ENCODE measurements at places on chromosomes 5 and 9.
A peak's percentile ranks its signal among the peaks of the same experiment; 100 is the strongest.

DNA sequence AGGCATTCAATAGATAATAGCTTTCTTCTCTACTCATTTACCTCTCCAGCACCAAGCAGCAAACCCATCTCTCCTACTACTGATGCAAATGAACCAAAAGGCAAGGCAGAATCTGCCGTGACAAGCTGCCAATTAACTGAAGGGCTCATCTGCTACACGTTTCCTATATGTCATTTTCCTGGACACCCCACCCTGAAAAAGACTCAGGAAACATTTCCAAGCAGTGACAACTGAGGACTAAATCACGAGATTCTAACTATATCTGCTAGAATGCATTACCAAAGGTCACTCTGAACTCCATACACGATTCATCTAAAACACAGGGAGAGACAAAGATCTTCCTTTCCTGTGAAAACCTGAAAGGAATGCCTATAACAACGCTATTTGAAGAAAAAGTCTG lies 12.9 kb downstream of the PLPP1 start:
- no peak for DNase-seq

- no peak for DNase-seq
These were observed 294.7 kb downstream of the CHSY3 start for GRCh38 chr5:130198927-130199326.

DNA sequence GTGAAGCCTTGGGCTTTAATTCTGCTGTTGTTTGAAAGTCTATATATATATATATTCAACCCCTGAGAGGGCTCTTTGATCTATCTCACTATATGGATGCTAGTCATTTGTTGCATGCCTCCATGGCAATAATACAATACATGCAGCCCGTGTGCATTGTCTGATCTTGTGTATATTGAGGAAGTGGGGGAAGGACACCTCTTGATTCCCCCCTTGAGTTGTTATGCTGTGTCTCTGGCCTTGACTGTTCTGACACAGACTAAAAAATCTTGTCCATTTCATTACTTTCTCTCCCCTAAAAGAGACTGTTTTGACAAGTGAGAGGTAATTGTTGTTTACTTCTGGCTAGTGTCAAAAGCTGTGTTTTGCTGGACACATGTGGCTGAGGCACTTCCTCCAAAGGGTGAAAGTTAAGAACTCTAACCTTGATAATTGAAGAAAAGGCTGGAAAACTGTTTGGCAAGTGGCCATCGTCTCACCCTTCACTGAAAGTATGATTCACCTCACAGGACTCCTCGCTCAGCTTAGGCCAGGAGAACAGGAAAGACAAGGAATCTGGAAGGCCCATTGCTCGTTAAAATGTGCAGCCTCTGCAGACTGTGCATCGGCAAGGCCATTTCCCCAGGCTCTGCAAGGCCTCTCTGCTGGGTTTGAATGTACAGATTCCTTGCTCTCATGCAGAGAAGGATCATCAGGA lies 304.0 kb downstream of the PRELID2 start:
- no peak for DNase-seq

DNA sequence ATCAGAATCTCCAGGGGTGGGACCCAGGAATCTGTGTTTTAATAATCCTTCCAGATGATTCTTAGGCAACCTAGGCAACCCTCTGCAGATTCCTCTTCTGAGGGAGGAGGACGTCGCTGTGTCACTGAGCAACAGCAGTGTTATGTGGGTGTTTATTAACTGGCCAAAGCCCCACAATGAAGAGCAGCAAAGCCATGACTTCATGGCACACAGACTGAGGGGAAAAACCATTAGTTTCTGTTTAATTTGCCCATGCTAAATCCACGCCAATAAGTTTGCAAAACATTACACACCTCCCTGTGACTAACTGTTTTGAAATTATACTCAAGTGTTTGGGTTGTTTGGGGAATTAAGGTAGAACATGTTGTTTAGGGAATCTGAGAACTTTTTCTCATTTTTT lies 83.7 kb upstream of the TMED7 start:
- no peak for DNase-seq

DNA sequence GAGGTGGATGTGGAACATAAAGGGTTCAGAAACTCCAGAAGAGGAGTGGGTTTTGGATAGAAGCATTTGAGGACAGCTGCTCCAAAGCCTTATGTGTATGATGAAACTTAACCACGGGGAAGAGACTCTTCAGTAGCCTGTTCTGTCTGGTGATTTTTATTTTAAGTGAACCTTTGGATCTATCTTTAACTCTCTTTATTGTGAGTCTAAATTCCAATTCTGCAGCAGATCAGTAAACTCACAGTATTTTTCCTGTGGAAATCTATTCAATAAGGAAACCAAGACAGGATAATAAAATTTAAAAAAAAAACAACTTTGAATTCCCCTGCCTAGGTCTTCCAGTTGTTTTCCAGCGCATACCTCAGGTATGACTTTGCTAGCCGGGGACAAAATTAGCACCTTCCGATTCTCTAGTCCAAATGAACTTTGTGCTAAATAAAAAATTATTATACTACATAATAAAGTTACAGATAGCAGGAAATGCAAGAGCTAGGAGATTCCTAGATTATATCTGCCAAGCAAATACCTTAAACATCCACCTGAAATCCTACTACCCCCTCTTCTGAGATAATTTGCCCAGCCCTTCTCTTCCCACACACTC lies 101.9 kb downstream of the NLN start:
- DNase-seq: no peak

DNA sequence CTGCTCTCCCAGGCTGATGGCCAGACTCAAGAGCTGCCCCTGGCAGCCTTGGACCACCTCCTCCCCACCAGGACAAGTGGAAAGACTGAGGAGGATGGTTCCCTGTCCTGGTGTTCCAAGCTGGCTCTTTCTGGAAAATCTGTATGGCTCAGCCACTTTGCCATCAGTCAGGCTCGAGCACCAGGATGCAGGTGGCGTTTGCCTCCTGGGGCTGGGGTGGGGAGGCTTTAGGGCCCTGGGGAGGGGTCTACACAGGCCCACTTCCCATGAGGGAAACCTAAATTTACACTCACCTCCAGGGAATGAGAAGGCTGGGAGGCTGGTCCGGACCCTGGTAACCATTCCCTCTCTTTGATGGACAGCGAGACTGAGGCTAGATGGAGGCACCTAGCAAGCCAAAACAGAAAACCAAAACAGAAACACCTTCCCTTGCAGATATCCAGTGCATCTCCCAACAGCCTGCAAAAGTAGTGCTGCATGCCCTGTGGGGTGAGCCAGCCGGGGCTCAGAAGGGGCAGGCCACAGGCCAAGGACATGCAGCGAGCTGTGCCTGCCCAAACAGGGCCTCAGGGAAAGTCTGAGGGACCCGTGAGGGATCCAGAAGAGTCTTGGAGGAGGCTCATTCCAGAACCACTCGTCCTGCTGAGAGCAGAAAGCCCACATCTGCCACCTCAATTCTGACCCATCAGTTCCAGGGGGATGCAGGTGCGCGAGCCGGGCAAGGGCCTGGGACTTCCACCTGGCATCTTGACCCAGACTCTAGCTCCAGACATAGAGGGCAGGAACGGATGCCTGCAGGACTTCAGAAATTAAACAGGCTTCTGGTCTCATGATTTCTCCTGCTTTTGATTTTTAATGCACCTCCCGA lies 5.4 kb upstream of the CSF2 start:
- no peak for DNase-seq

DNA sequence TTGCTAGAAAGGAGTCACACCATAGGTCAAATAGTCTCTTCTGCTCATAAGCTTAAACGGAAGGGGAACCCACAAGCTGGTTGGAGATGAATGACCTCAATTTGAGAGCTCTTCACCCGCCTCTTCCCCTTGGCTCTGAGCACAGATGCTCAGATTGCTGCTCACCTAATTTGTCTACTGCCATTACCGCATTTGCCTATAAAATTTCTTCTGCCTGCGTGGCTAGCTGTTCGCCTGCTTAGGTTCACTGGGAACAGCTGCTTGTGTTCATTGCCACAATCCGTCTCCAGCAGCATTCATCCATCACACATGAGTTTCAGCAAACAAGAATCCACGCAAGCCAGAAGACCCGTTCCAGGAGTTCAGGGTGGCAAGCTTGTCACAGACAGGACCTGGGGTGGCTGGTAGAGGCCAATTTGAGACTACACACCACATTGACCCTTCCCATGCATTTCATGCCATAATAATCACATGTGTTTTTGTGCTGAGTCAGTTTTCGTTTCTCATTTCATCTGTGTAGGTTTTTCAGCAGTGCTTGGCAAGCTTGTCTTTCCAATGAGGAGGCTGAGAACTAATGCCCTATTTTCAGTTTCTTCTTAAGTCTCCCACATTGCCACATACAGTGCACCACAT lies 50.2 kb upstream of the DNAH5 start:
- DNase-seq: no peak

DNA sequence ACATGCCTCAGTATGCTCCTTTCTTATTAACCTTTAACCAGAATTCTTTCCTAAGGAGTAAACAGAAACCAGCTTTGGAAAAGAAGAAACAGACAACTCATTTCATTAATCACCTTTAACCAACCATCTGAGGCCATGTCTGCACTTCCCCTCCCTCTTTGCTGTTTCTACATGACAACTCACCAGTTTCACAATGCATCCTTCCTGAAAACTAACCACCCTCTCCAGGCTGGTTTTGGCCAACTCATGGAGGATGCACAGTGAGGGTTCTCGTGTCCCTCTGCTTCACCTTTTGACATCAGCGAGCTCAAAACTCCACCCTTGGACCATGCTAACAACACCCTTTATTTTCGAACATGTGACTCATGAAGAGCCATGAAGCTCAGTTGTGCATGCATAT lies 244.1 kb downstream of the ELAVL2 start:
- DNase-seq: peak; percentile 19

DNA sequence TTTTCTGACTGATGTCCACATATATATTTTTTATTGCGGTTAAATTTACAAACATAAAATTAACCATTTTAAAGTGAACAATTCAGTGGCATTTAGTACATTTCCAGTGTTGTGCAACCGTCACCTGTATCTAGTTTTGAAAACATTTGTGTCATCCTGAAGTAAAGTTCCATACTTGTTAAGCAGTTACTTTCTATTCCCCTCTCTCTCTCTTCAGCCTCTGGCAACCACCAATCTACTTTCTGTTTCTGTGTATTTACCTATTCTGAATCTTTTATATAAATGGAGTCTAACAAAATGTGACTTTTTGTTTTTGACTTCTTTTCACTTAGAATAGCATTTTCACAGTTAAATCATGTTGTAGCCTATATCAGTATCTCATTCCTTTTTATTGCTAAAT lies 480.1 kb upstream of the SMARCA2 start:
- DNase-seq: no peak

DNA sequence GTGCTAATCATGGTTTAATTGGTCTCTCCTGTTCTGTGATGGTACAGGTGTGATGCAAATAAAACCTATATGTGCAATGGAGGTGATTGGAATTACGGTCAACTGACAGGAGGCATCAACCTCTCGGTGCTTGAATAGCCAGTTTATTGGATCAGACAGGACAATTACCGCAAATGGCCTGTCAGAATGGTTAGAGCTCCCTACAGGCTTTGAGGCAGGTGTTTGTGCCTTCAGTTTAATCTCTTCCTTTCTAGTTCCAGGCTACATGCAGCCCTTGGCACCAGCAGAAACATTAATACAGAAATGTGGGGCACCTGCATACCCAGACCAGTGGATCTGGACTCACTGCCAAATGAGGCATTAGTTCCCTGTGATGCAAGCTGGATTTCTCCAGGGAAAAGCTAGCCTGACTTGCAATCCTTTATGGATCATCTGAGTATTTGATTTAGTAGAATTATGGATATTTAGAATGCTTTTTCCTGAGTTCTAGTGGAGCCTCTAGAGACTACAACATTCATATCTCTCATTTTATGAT lies 128.6 kb downstream of the MAT2B start:
- DNase-seq: no peak

- DNase-seq: no peak
These were observed 6.2 kb downstream of the KCNV2 start for GRCh38 chr9:2723376-2724065.

GRCh38 chr9:125549891-125550885 lies 156.8 kb downstream of the MAPKAP1 start:
- DNase-seq: no peak

GRCh38 chr9:13278368-13279246 lies 885 bp downstream of the MPDZ start:
- peak; percentile 80 for DNase-seq
